Stomach (tissue), 19 donors: ENCODE measurements at places on chromosomes 4 and X. TPM values are rescaled to one million over a fixed set of nuclear protein-coding genes. Genes with fewer than 3 reads are reported as not detected.

DNA sequence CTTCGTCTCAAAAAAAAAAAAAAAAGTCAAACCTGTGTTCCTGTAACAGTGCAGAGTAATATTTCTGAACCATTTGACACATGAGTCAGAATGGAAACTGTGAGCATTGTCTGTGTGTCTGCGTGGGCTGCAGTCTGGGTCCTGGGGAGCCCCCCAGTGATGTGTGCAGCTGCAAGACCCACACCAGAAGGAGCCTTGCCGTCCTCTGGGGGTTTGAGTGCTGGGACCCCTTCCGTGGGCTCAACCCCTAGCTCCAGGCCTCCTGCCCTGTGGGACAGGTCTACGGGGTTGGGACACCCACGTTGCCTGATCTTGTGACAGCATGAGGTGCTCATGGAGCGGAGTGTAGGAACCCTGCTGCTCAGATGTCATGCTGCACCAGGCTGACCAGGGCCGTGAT lies 43.7 kb downstream of the DDX3X start:
- H3K36me3 ChIP-seq, result no peaks in the 10 kb centered on the region
- no peaks in the 10 kb centered on the region for H3K4me1 ChIP-seq
- H3K27ac ChIP-seq, result no peak overlapping the region
- no peak for DNase-seq
- H3K4me3 ChIP-seq, result no peak overlapping the region

GRCh38 chrX:74578137-74578536 lies 36.3 kb downstream of the RLIM start:
- DNase-seq, result no peak
- no peaks in the 10 kb centered on the region for H3K36me3 ChIP-seq
- H3K27me3 ChIP-seq, result no peaks in the 10 kb centered on the region
- no peak overlapping the region for H3K27ac ChIP-seq
- H3K4me1 ChIP-seq, result no peaks in the 10 kb centered on the region

MAP3K15 gene
- total RNA-seq, result not detected

ABCG2 gene
- total RNA-seq, result not detected

RAB9B gene
- total RNA-seq, result 1.2 TPM
